ENCODE measurements at places on chromosomes 16 and 17.

GRCh38 chr17:45279898-45280297, 18.0 kb upstream of the SPATA32 start:
- DNase-seq, result no peak

- no peak for DNase-seq
Observed at GRCh38 chr17:39722104-39722503, 8.2 kb downstream of the MIEN1 start.

- no peak for DNase-seq
Observed at GRCh38 chr16:396199-396598, 800 bp upstream of the NME4 start.

DNA sequence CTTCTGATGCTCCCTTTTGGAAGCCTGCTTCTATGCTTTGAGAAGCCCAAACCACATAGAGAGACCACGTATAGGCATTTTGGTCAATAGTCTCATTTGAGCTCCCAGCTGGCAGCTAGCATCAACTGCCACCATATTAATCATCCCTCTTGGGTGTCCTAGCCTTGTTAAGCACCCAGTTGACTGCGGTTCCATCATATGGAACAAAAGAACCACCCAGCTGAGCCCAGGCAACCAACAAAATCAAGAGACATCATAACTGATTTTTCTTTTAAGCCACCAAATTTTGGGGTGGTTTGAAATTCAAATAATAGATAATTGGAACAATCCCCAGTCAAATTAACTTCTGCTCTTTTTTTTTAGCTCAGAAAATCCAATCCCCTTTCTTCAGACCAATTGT, 53.9 kb downstream of the HS3ST3B1 start:
- DNase-seq, result no peak

- DNase-seq, result no peak
Observed at GRCh38 chr16:14186007-14186794, 115.1 kb downstream of the MRTFB start.

DNA sequence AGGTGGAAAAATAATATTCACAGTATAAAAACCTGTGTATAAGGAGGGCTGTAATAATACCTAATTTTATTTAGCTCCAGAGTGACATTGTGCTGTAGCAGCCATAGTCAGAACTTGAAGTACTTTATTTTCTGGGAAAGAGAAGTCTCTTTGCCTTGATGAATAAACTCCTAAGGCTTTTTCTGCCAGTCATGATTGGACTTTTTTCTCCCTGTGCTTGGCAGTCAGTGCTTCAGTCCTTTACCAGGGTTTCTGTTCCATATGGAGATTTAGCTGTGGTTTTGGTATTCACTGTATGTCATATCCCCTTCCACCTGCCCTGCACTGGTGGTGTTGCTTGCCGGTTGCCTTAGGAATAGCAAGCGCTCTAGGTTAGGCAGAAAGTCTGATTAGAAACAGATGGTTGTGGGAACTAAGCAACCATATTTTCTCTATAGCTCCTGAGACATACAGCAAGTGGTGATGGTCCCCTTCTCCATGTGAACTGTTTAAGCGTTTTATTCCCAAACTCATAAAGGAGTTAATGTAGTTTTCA, 24.7 kb downstream of the DDX42 start:
- no peak for DNase-seq

- no peak for DNase-seq
Observed at GRCh38 chr16:66408163-66409048, 18.7 kb upstream of the BEAN1 start.

DNA sequence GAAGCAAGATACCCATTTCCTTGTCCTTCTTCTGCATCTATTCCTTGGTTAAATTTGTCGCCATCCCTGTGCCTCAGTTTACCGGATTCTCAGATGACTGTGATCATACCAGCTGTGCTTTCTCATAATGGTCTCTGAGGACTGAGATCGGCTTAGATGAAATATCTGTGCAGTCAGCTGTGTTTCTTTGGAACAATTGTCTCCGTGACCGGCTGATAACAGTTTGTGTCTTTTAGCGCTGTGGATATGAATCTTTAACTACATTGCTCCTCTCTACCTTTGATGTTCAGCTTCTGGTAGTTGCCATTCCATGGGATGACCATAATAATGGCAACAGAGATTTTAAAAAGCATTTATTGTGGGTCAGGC, 473 bp downstream of the FTO start:
- no peak for DNase-seq

- no peak for DNase-seq
Observed at GRCh38 chr17:347309-347899, 5.2 kb downstream of the RPH3AL start.

DNA sequence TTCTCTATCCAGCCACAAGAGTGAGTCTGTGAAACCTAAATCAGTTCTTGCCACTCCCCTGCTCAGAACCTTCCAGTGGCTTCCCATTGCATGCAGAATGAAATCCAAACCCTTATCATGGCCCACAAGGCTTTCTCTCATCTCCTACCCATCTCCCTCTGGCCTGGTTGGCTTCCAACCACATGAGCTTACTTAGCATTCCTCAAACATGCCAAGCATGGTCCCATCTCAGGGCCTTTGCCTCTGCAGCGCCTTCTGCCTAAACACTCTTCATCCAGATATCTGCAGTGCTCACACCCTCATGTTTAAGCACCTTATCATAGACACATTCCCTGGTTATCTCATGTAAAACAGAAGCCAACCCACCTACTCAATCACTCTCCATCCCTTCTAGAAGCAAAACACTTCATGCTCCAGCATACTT, 15.5 kb downstream of the TK2 start:
- no peak for DNase-seq

- no peak for DNase-seq
Observed at GRCh38 chr17:66002063-66002585, 189.8 kb downstream of the CEP112 start.

GRCh38 chr17:65674246-65675045, 113.0 kb upstream of the AXIN2 start:
- no peak for DNase-seq

DNA sequence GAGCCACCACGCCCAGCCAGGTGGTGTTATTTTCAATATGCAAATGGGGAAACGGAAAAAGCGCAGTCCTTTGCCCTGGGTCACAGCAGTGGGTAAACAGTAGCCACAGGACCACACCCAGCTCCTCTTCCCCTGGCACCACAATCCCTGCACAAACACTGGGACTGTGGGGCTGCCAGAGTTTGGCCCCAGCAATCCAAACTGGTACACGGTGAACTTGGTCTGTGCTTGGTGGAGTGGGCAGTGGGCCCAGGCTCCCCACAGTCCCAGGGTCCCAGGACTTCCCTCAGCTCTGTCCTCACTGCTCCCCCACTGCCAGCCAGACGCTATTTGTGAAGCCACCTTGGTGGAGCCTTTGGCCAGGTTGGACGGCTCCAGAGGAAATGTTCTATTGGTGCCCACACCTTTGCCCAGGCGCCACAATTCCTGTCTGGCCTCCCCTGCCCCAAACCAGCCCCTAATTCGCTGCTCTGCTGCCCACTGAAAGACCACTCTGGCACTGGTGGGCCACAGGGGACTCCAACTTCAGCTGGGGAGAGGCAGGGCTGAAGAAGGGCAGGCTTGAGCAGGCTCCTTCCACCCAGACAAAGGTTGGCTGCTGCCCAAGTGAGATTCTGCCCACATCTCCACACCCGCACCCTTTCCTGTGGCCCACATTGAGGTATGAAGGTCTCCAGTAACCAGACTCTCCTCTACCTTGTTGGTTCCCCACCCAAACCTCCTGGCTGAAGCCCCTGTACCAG, 2.1 kb downstream of the CHAD start:
- no peak for DNase-seq

- DNase-seq, result no peak
Observed at GRCh38 chr17:33135691-33136090, 144.0 kb downstream of the SPACA3 start.

- no peak for DNase-seq
Observed at GRCh38 chr17:80780381-80781198, 211.1 kb upstream of the CHMP6 start.

- no peak for DNase-seq
Observed at GRCh38 chr16:4058386-4058785, 57.9 kb downstream of the ADCY9 start.

DNA sequence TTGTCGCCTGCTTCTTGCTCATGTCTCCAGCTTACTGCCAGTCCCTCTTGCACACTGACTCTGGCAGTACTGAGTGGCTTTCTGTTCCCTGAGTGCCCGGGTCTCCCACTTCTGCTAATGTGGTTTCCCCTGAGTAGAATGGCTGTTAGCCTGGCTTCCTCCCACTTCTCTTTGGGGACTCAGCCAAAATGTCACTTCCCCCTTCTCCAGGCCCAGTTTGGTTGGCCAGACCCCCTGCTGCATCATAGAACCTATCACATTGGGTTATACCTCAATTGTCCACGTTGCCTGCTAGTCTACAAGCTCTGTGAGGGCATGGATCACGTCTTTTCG, 304.4 kb downstream of the HS3ST3B1 start:
- DNase-seq, result peak; percentile 11

GRCh38 chr17:82950525-82951102, 110.8 kb upstream of the ZNF750 start:
- no peak for DNase-seq

DNA sequence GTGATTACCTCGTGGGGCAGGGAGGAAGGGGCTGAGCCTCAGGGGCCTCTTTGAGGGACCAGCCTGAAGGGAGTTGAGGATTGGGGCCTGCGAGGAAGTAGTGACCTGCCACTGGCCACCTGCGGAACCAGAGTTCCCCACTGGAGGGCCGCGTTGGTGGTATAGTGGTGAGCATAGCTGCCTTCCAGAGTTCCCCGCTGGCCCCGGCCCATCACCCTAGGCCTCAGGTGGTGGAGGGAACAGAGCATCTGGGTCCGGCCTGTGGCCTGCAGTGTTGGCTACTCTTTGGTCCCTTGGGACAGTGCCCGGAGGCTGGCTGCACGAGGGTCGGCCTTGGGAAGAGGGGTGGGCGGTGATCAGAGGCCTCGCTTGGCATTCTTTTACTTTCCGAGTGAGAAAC, 20.5 kb downstream of the MGAT5B start:
- no peak for DNase-seq

- no peak for DNase-seq
Observed at GRCh38 chr17:32819035-32819434, 57.9 kb downstream of the MYO1D start.

GRCh38 chr17:12644623-12645022, 21.1 kb upstream of the MYOCD start:
- DNase-seq, result no peak

DNA sequence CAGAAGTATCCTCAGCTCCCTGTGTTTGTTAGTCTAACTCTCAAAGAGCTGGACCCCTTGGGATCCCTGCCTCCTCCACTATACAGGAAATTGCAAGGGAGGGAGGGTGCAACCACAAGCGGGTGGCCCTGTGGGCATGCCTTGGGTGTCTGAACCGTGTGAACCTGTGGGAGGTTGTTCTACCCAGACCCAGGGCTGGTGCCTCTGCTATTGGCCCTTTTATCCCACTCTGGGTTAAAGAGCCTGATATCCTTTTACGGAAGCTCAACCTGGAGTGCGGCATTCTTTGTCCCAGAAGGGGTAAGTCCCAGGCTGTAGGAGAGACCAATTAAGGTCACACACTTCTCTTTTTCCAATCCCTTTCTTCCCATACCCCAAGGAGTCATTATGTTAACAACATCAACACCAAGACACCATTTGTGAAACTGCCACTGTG, 53.4 kb downstream of the ARSG start:
- no peak for DNase-seq

- DNase-seq, result no peak
Observed at GRCh38 chr17:70390049-70390448, 220.7 kb downstream of the KCNJ2 start.

DNA sequence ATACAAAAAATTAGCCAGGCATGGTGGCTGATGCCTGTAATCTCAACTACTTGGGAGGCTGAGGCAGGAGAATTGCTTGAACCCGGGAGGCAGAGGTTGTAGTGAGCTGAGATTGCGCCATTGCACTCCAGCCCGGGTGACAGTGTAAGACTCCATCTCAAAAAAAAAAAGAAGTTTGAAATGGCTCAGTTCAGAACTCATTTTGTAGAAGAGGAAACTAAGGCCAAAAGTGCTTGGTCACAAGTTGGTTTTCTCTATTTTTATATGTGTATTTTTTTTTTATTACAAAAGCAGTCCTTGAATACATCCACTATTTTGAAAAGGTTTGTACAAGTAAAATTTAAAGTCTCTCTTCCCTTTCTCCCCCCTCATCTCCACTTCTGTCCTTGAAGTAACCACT, 5.5 kb downstream of the TAC4 start:
- no peak for DNase-seq

DNA sequence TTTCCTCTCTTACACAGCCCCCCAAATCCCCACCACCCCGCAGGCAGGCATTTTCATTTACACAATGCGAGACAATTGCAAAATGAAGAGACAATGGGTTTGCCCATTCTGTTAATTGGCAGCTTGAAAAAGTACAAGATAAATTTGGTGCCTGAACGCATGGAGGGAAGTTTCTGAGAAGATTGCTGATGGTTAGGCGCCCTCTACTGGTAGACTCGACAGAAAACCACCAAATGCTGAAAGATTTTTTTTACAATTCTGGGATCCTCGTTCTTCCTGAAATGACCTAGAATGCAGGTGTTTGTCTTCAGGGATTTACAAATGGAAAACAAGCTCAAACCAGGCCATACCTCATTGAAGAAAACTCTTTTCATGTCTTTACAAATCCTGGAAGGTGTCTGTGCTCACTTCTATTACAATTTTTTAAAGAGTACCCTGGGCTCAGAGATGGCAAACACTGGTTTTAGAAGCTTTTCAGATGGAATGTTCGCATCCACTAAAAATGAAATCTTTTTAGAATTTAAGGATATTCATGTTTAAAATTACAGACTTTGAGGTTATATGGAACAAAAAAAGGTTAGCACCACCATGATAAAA, 338.5 kb downstream of the PMP22 start:
- DNase-seq, result peak; percentile 51

DNA sequence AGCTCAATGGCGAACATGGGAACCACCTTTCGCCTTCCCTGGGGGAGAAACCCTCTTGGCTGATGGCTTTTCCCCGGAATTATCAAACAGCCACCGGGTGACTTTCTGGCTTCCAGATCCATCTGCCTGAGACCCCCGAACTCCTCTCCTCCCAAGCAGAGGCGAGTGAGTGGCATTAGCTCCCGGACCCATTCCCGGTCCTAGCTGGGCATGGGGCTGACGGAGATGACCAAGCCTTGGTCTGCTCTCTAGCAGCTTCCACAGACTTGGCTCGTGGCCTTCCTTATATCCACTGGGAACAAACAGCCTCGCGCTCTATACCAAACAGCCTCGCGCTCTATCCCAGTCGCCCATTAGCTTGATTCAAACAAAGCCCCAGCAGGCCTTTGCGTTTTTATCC, 62.4 kb downstream of the CCDC182 start:
- no peak for DNase-seq

GRCh38 chr17:41190328-41190727, 641 bp downstream of the KRTAP9-1 start:
- no peak for DNase-seq

- DNase-seq, result no peak
Observed at GRCh38 chr16:31561426-31562233, 33.9 kb downstream of the AHSP start.

DNA sequence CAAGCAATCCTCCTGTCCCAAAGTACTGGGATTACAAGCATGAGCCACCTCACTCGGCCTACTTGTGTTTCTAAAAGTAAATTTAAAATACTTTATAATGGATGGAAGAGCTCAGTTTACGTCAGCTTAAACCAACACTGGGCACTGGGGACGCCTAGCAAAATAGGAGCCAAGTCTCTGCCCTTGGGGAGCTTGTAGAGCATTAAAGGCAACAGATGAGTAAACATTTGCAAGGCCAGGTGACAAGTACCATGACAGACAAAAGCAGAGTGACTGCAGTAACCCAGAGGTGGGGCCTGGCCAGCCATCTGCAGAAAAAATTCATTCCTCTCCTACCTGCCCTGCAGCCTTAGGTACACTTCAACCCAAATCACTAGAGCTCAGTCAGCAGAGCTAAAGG, 12.1 kb upstream of the NLK start:
- DNase-seq, result no peak

GRCh38 chr16:54417384-54417783, 130.8 kb upstream of the IRX3 start:
- DNase-seq, result no peak
